Temporal lobe (tissue), 4 donors: ENCODE measurements at places on chromosomes 12 and 14. TPM values are rescaled to one million over a fixed set of nuclear protein-coding genes. Genes with fewer than 3 reads are reported as not detected.

FUT8 gene
- total RNA-seq = 128 TPM

KLHL28 gene
- total RNA-seq = 33.4 TPM

ABCC9 gene
- total RNA-seq = 15.2 TPM

NOVA1 gene
- total RNA-seq = 47.9 TPM
